ENCODE measurements at places on chromosomes 5 and 9. TPM values are rescaled to one million over a fixed set of nuclear protein-coding genes. Genes with fewer than 3 reads are reported as not detected.

GNA14 gene
- polyA plus RNA-seq, result 7.1 TPM

FOXD4 gene
- polyA plus RNA-seq, result not detected

EPB41L4A gene
- 0.92 TPM for polyA plus RNA-seq

C5orf46 gene
- not detected for polyA plus RNA-seq

MAMDC4 gene
- 0.12 TPM for polyA plus RNA-seq

STING1 gene
- polyA plus RNA-seq, result 0.82 TPM

NTNG2 gene
- polyA plus RNA-seq, result 0.13 TPM

ANKRD31 gene
- 0.42 TPM for polyA plus RNA-seq

ANKRD20A1 gene
- 19.0 TPM for polyA plus RNA-seq

PCDH12 gene
- polyA plus RNA-seq, result 0.03 TPM

RALGDS gene
- 0.67 TPM for polyA plus RNA-seq

KCNV2 gene
- polyA plus RNA-seq, result not detected

TTLL11 gene
- polyA plus RNA-seq, result not detected

CNTFR gene
- polyA plus RNA-seq, result 0.66 TPM

PAIP2 gene
- 219 TPM for polyA plus RNA-seq

PCDHGA9 gene
- polyA plus RNA-seq, result 1.9 TPM

LEAP2 gene
- 0.54 TPM for polyA plus RNA-seq

GLRA1 gene
- polyA plus RNA-seq, result 0.35 TPM

ABCA2 gene
- 0.60 TPM for polyA plus RNA-seq

ARID3C gene
- polyA plus RNA-seq, result not detected

WWC1 gene
- polyA plus RNA-seq, result 15.0 TPM

SLC4A9 gene
- polyA plus RNA-seq, result 0.11 TPM

GDNF gene
- not detected for polyA plus RNA-seq
